ENCODE measurements at places on chromosomes 2 and 18. TPM values are rescaled to one million over a fixed set of nuclear protein-coding genes. Genes with fewer than 3 reads are reported as not detected.
A peak's percentile ranks its signal among the peaks of the same experiment; 100 is the strongest.

Gene SFXN5
- total RNA-seq = 13.3 TPM

Gene C1GALT1C1L
- total RNA-seq = 0.48 TPM

GRCh38 chr2:8462280-8462679, 219.6 kb upstream of the ID2 start:
- DNase-seq = no peak

GRCh38 chr2:118168615-118169014, 80.3 kb downstream of the INSIG2 start:
- DNase-seq = no peak

- no peak for DNase-seq
These were observed 99.6 kb upstream of the ASB18 start for GRCh38 chr2:236363711-236364277.

DNA sequence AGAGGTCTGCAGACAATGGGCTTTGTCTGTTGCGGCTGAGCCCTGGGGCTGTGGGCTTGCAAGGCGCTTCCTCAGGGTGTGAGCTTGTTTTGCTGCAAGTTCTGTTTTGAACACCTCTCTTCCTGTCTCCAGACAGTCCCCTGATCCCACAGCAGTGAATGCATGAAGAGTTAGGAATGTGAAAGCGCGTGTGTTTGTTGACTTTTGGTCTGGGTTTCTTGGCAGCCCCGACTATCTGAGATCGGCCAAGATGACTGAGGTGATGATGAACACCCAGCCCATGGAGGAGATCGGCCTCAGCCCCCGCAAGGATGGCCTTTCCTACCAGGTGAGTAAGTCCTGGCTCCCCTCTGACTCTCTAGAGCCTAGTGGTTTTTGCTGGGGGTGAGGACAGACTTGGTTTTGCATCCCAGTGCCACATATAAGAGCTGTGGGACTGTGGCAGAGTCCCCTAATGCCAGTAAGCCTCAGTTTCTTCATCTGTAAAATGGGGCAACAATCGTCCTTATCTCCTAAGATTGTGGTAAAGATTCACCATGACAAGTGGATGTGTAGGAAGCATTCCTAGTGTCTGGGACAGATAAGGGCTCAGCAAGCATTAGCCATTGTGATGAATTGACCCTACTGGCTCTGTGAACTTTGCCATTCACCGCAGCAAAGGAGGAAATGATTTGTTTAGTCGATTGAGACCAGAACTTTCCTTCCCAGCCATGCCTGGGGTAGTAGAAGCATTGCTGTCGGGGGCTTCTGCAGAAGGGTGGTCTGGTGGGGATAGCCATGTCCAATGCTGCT, 3.0 kb downstream of the LBH start:
- no peak for DNase-seq

- no peak for DNase-seq
These were observed 35.9 kb upstream of the WDSUB1 start for GRCh38 chr2:159322419-159322818.

Gene B4GALT6
- total RNA-seq = 5.3 TPM

Gene EVX2
- total RNA-seq = not detected

GRCh38 chr2:46854260-46854659, 61.3 kb downstream of the MCFD2 start:
- DNase-seq = no peak

- DNase-seq = no peak
These were observed 35.7 kb downstream of the ZNF516 start for GRCh38 chr18:76459312-76459686.

- no peak for DNase-seq
These were observed 58.5 kb upstream of the CTLA4 start for GRCh38 chr2:203809084-203809521.

DNA sequence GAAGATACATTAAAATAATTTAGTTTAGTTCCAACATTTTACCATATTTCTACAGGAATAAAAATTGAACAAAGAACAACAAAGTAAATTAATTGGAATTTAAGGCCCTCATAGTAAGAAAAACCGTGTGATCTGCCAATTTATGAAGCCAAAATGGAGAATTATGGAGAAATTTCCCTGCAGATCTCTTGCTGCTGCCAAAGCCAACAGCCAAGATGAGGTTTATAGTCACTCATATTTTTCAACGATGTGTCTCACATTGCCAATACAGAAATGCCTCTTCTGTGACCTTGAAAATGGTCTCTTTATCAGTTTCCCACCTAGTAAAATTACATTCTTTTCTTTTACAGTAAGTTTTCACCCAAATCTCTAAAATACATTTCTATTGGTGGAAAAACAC, 317.2 kb upstream of the FIGN start:
- DNase-seq = no peak

DNA sequence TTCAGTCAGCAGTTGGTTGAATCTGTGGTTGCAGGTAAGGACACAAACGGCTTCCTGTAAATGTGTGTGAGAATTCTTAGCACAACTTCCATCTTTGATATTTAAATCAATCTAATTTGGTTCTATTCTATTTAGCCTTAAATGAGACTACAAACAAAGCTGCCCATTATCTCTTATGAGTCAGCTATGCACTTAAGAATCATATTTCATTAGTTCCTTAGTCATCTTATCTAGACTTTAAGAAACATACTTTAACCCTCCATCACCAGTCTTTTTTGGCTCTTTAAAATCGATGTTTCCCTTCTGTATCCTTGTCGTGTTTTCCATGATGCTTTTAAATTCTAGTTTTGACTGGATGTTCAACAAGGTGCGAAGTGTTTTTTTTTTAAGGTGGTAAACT, 114.4 kb upstream of the TMEM200C start:
- no peak for DNase-seq

GRCh38 chr18:2121224-2121623, 450.1 kb downstream of the METTL4 start:
- no peak for DNase-seq

GRCh38 chr2:234953116-234954031, 1.6 kb downstream of the SH3BP4 start:
- DNase-seq = peak; percentile 51

Gene DSC2
- total RNA-seq = 26.7 TPM

- DNase-seq = no peak
These were observed 479.7 kb upstream of the ID2 start for GRCh38 chr2:8202132-8202531.

DNA sequence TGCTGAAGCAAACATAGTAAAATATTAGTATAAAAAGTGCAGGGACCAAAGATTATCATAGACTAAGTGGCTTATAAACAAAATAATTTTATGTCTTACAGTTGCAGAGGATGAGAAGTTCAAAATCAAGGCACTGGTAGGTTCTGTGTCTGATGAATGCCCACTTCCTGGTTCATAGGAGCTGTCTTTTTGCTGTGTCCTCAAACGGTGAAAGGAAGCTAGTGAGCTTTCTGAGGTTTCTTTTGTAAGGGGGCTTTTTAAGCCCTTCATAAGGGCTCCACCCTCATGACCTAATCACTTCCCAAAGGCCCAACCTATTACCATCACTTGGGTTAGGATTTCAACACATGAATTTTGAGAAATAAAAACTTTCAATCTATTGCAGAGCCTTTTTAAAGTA, 946.7 kb upstream of the ACVR2A start:
- DNase-seq = no peak
